ENCODE measurements at places on chromosomes 6 and 20.

GRCh38 chr6:111586554-111586953, 19.1 kb downstream of the TRAF3IP2 start:
- no peak for DNase-seq

DNA sequence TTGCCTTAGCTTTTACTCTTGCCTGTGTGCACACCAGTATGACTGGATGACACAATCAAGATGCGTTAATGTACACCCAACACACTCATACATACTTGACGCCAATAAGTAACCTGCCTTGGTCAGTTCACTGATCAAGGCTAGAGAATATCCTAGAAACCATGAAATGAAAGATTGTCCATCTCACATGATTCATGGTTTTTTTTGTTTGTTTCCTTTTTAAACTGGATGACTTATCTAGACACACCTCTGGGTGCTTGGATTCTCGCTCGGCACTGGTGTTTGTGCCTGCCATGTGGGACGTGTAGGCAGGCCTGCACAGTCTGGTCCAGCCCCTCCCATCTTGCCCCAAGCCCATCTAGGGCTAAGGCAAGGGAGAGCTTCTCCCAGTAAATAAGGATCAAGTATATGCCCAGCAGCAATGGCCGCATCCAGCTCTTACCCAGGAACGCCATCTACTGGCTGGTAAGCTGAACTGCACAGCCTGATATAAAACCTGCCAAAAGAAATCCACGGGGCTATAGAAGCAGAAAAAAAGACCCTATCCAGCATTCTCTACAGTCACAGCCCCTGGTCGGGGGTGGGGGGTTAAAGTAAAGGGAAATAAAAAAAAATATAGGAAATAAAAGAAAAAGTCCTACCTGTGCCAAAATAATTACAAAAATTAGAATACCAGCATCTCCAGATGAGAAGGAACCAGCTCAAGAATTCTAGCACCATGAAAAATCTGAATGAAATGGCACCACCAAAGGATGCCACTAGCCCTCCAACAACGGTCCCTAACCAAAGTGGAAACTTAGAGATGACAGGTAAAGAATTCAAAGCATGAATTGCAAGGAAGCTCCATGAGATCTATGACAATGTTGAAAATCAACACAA, 73.3 kb downstream of the OTOR start:
- DNase-seq, result no peak

DNA sequence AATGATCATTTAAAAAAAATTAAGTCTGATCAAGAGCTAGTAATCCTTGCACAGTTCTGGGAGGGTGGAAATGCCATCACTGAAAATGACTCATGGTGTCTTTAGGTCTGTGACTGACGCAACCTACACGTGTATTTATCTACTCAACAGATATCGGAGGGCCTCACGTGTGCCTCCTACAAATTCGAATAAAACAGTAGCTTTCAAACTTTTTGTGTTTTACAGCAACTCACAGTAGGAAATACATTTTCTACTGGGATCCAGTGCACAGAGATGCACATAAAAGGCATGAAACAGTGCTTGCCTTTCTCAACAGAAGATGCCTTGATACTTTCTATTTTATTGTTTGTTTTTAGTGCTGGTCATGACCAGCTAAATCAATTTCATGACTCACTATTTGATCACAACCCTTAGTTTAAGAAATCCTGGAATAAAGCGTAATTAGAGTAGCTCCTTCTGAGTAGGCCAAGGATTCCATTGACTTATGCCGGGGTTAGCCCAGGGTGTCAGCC, 210.0 kb upstream of the SNX9 start:
- DNase-seq, result no peak

- DNase-seq, result no peak
Measured at GRCh38 chr6:167995302-167995701, 2.2 kb upstream of the KIF25 start.

GRCh38 chr6:108851756-108852155, 3.5 kb downstream of the ARMC2 start:
- DNase-seq, result no peak

DNA sequence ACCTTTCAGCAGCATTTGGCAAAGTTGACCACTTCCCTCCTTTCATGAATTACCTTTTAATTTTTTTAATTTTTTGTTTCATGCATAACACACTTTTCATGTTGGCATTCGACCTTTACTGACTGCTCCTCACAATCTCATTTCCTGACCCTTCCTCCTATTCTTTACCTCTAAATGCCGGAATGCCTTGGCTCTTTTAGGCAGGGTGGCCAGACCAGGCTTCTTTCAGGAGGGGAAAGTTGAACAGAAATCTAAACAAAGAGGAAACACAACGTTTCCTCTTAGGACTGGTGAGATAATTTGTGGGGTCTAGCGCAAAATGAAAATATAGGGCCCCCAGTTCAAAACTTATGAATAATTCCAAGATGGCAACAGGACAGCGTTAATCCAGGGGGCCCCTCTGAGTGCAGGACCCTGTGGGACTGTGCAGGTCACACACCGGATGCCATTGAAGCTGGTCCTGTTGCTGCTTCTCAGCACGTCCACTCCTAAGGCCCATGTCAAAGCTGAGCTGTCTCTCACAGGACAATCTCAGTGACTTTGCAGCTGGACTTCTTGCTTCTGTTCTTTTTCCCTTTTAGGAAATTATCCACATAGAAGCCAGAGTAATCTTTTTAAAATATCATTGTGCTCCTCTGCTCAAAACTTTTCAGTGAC, 313.8 kb downstream of the HDGFL1 start:
- no peak for DNase-seq

DNA sequence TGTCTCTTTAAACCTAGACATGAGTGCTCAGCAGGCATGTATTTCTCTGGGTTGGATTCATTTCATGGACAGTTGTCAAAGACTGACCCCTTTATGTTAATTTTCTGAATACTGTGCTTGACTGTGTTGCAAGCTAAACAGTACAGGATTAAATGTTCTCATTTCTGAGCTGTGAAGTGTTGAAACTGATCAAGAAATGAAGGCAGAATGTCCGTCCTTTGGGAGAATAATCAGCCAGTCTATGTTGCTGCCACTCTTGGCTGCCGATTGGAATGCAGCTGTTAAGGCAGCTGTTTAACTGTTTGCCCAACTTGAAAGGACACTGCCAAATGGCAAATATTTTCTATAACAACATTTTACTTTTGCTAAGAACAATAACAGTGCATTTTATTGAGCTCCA, 87.3 kb downstream of the CEP57L1 start:
- DNase-seq, result no peak

GRCh38 chr6:169966312-169967181, 215.1 kb downstream of the ERMARD start:
- peak; percentile 48 for DNase-seq

DNA sequence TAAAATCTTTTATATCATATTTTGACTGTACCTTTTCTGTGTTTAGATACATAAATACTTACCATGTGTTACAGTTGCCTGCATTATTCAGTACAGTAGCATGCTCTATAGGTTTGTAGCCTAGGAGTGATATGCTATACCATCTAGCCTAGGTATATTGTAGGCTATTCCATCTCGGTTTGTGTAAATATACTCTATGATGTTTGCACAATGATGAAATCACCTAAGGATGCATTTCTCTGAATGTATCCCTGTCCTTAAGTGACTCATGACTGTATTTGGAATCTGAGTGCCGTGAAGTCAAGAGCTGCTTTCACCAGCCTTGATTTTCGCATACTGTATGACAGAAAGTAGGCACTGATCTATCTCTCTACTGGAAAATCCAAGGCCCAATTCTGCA, 129.9 kb downstream of the UTRN start:
- no peak for DNase-seq

DNA sequence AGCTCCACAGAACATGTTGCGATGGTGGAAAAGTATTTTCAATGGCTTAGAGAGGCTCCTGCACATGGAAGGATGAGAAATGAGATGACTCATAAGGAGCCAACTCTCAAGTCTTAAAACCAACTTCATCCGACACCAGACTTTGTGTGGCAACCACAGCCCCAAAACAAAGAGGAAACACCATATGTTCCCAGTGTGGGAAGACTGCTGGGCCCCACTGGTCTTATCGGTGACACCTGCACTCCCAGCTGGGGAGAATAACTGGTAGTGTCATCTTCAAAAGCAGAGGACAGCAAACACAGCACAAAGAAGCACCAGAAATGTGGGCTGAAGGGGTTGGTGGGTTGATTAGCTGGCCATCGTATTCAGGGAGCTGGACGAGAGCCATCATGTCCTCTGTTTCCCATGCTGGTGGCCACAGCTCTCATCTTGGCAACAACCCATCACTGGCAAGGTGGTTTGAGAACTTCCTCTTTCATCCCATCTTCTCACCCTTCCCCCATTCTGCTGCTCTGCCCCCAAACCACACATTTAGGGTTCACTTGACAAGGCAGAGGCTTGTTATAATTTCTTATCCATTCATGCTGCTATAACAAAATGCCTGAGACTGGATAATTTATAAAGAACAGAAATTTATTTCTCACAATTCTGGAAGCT, 46.0 kb upstream of the TASP1 start:
- DNase-seq, result no peak

DNA sequence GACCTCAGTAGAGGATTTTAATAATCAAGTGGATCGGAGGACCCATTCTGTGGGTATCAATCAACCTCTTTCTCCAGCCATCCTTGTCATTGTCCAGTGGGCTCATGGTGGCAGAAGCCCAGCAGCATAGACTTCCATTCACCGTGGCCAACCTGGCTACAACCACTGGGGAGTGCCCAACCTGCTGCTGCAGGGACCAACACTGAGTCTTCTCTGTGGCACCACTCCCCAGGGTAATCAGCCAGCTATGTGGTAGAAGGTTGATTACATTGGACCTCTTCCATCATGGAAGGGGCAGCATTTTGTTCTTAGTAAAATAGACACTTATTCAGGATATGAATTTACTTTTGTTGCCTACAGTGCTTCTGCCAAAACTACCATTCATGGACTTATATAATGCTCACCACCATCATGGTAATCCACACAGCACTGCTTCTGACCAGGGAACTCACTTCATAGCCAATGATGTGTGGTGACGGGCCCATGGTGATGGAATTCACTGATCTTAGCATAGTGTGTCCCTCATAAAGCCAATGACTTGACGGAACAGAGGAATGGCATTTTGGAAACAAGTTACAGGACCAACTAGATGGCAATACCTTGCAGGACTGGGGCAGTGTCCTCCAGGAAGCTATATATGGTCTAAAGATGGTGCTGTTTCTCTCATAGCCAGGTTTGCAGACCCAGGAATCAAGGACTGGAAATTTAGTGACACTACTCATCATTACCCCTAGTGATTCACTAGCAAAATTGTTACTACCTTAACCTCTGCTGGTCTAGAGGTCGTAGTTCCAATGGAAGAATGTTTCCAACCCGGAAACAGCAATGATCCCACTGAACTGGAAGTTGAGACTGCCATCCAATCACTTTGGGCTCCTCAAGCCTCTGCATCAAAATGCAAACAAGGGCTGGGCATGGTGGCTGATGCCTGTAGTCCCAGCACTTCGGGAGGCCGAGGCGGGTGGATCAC, 7.6 kb downstream of the CD24 start:
- no peak for DNase-seq

- DNase-seq, result no peak
Measured at GRCh38 chr6:3822747-3823445, 26.3 kb upstream of the FAM50B start.

DNA sequence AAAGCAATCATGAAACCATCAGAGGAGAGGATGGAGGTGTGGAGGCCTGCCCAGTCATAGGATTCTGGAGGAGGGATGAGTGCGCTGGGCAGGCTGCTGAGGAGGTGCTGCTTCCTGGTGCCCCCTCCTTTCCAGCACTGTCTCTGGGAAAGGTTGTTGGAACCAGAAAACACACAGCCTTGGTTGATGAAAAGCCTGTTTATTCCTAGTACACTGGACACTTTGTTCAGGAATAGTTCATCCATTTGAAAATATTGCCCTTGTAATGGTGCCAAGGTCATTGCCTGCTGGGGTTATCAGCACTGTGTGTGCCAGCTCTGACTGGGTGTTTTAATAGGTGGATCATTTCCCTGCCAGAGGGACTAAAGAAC, 83.7 kb upstream of the ARMC2 start:
- DNase-seq, result no peak

DNA sequence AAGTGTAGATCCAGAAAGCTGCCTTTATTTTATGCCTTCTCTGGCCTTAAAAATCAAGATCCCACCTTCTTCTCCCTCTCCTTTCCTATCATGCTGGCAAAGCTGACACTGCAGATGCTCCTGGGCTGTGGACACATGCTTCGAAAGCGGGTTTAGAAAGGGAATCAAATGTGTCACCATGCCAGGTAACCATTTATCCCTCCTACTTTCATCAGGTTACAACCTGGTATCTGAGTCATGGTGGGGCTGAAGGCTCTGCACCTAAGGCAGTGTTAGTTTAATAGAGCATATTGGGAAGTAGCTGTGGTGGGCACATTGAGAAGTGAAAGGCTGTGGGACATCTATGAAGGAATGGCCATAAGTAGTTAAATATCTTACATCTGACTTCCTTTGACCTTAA, 69.8 kb downstream of the GJA1 start:
- DNase-seq, result no peak

DNA sequence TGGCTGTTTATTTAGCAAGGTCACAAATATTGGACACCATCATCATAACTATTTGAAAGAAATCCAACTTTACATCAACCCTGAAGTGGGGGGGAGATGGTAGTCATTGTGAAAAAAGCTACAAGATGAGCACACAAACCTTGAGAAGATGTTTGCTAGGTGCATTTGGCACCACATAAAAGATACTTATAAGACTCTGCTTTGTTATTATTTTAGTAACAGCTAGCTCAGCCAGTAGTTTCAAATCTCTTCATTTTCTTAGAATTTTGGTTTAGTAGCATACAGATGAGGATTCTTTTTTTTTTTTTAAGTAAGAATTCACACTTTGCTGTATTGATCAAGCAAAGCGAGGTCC, 14.4 kb downstream of the ADTRP start:
- no peak for DNase-seq

DNA sequence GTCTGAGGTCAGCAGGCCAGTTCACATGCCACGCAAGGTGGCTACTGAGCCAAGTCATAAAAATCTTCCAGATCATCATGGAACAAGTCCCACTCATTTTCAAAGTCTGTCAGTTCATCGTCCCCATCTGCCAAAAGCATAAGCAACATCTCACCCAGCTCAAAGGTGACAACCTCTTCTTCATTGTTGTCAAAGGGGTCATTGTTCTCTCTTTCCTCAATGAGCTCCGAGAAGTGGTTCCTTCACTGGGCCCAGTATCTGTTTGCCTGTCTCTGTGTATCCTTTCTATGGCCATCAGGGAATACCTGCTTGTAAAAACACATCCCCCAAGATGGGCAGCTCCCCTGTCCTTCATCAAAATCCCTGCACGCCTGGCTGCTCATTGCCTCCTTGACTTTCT, 49.5 kb downstream of the ZNF334 start:
- DNase-seq, result no peak

Data from tibial artery (tissue), 4 donors.